ENCODE measurements at places on chromosomes 7 and 10. TPM values are rescaled to one million over a fixed set of nuclear protein-coding genes. Genes with fewer than 3 reads are reported as not detected.

The TAS2R5 gene
- polyA plus RNA-seq: 9.3 TPM

DNA sequence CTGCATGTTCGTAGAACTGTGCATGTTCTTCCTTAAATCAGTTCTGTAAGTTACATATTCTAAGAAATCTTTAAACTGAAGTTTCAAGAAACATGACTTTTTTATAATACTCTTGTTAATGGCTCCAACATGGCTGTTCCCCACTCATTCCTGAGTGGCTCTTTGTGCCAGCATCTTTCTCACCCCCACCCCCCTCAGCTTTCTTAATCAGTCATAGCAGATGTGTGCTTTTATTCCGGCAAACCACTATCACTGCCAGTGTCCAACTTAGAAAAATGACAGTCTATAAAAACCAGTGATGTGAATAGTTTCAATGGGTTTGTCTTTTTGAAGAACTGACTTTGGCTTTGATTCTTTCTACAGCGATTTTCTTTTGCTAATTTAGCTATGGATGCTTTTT lies 37.6 kb downstream of the PITRM1 start:
- no peak for DNase-seq

GRCh38 chr7:24475166-24475961 lies 97.9 kb upstream of the PALS2 start:
- no peak for DNase-seq

GRCh38 chr7:106101726-106102125 lies 10.4 kb downstream of the SYPL1 start:
- no peak for DNase-seq

The CALHM3 gene
- not detected for polyA plus RNA-seq

The GDF10 gene
- polyA plus RNA-seq: 1.1 TPM

DNA sequence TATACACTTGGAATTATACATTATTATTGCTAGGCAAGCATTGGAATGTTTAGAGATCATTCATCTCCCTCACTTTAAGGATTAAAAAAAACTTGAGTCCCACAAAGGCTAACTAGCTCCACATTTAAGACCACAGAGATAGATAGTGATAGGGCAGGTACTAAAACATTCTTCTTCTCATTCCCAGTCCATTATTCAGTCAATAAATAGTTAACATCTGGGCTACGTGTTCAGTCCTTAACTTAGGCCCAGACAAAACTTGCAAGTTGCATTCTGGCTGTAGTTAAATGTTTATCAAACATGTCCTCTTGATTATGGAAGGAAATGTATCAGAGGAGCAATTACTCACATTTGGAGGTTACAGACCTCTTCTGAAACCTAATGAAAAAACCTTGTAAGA lies 2.4 kb downstream of the GNG11 start:
- no peak for DNase-seq

- DNase-seq: no peak
These were observed 31.0 kb downstream of the PDE1C start for GRCh38 chr7:32039000-32039756.

The PNLIPRP3 gene
- not detected for polyA plus RNA-seq

The CLRN3 gene
- not detected for polyA plus RNA-seq

- no peak for DNase-seq
These were observed 79.0 kb upstream of the ODAD2 start for GRCh38 chr10:28077889-28078288.

- no peak for DNase-seq
These were observed 10.1 kb downstream of the PAPSS2 start for GRCh38 chr10:87669752-87670151.

The SPDYE2B gene
- polyA plus RNA-seq: 1.6 TPM

The FAM107B gene
- 100.0 TPM for polyA plus RNA-seq

- DNase-seq: no peak
These were observed 4.7 kb upstream of the NRCAM start for GRCh38 chr7:108460964-108461363.

DNA sequence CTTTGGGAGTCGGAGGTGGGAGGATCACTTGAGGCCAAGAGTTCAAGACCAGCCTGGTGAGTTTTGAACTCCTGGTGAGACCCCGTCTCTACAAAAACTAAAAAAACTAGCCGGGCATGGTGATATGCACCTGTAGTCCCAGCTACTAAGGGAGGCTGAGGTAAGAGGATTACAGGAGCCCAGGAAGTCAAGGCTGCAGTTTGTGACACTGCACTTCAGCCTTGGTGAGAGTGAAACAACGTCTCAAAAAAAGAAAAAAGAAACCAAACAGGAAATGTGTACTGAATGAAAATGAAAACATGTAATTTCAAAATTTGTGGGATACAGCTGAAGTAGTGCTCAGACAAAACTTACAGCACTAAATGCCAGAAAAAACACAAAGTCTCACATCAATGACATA lies 7.6 kb downstream of the ARHGAP12 start:
- DNase-seq: no peak

DNA sequence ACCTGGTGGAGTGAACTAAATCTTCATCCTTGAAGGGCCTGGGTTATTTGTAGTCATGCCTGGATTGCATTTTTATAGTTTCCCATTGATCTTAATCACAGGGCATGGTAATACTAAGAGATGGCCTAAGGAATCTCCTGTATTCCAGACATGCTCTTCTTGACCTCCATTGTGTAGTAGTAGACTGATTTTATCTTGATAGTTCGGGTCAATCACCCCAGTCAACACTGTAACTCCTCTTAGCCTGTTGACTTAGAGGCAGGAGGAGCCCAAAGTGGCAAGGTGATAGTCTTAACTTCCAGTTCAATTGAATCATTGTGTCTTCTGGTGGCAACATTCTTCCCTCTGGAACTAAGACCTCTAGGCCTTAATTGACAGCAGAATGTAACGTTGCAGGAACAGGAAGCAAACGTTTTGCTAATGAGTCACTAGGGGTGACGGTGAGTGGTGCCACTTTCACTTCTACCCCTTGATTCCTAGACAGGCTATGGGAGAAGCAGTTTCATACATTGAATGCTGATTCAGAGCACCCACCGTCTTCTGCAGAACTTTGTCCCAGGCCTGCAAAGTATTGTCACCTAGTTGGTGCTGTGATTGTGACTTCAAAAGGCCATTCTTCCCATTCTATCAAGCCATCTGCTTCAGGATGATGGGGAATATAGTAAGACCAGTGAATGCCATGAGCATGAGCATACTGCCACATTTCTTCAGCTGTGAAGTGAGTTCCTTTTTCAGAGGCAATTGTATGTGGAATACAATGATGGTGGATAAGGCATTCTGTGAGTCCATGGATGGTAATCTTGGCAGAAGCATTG lies 24.0 kb upstream of the PAPSS2 start:
- DNase-seq: no peak

Measured in left renal pelvis (tissue), 4 donors.